GM12865 (cell line): ENCODE measurements at places on chromosomes 3 and 15.

- DNase-seq: no peak
These were observed 507 bp downstream of the DIPK2A start for GRCh38 chr3:143972155-143972504.

DNA sequence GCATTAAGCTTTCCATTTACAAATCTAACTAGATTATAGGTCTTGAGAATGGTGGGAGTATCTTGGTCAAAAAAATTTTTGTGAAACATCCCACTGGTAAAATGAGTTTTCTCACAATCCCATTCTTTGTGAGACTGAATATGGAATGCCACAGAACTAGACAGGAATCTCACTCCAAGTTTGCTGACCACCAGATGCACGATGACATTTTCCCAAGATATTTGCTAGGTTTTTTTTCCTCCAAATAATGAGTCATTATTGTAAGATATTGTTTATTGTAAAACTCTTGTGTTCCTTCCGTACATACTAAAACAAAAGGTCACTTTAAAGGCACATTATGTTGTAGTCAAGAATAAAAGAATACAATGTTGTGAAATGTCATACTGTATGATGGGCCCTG lies 53.9 kb downstream of the COPS2 start:
- DNase-seq: no peak

DNA sequence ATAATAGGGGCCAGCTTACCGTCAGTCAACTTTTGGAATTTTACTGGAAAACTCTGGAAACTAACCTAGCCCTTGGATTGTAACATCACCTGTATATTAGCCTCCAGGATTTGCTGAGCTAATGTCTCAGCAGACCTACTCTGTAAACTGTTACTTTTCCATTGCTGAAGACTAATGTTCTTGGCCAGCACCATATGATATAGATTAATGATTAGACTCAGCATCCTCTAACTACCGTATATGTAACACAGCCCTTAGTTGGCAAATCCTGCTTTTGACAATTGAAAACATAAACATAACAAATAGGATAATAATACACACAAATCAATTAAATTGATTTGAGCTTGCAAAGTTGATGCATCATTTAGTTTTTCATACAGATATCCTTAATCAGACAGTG lies 26.6 kb upstream of the GBE1 start:
- DNase-seq: no peak

- DNase-seq: peak; percentile 20
These were observed 162.1 kb downstream of the C3orf38 start for GRCh38 chr3:88311826-88312225.

- no peak for DNase-seq
These were observed 146.5 kb downstream of the MEGF11 start for GRCh38 chr15:66107070-66107469.

DNA sequence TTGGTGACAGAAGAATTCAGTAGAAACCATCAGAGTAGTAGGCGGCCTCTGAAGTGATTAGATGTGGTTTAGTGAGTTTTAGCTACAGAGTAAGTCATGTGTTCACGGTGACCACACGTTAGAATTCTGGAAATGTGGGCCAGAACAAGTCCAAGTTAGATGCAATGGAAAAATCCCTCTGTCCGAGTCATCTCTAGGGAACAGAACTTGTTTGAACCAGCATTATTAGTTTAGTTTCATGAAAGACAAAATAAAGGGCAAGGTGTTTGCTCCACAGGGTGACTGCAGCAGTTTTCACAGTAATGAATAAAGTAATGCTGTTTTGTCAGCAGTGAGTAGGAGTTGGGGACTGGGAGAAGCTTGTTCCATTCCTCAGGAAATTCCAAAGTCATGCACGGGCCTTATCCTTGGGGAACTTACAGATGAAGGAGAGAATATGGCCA lies 100.2 kb downstream of the CGNL1 start:
- DNase-seq: no peak

DNA sequence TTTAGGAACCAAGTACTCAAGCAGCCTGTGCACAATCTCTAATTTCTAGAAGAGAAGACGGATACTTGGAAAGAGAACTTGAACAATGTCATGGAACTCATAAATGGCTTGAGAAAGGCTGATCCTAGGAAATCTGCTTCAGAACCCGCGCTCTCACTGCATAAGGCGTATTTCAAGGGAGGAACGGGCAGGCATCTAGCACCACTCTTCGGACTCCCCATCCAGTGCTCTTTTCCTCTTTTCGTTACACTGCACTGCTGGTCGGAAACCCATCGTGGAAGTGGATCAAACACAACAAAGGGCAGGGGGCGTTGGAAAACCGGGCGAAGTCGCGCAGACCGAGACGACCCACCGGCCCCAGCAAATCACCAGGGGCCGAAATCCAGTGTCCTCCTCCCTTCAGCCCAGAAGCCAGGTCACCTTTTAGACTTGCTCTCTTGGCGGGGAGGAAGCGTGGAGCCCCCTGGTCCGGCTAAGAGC lies 539 bp upstream of the TLNRD1 start:
- DNase-seq: peak; percentile 22

DNA sequence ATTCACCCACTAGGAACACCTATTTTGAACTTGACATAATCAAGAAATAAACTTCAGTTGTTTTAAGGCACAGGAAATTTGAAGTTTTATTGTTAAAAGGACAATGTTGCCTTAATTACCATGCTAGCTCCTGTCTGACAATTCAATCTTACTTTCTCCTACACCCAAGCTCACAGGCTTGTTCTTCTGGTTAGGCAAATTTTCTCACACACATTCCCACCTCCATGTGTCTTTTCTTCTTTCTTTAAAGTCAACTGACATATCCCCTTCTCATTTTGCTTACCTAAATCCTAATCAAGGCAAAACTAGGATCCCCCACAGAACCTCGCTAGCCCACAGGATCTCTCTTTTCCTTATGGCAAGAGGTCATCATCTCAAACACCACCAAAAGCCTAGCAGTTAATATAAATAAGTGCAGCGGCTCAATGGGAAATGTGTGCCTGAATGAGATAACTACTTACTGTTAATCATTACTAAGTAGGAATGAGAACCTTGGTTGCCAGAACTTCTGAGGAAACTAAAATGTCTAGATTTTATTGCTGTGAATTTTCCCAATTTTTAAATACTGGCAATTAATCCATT lies 189.3 kb downstream of the PLCH1 start:
- no peak for DNase-seq

GRCh38 chr3:64595253-64595694 lies 92.5 kb downstream of the ADAMTS9 start:
- DNase-seq: no peak

GRCh38 chr3:73298243-73299183 lies 237.1 kb downstream of the EBLN2 start:
- no peak for DNase-seq

- no peak for DNase-seq
These were observed 269.7 kb upstream of the ATP10A start for GRCh38 chr15:26132811-26133210.

- no peak for DNase-seq
These were observed 109.5 kb downstream of the STAG1 start for GRCh38 chr3:136642711-136643110.

DNA sequence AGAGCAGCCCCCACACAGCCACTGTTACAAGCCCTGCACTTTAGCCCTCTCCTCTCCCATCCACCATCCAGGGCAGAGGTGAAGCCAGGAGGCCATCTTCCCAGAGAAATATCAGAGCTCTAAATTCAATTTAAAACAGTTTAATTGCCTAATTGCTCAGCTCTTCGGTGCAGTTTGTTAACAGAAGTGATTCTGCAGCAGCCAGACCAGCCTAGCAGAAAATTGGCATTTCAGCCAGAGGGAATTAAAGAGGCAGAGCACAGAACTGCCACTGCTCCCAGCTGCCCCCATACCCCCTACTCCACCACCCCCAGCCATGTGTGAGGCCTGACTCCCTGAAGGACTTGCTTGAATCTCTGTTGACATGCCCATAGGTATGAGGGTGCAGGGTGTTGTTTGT lies 38.5 kb downstream of the TPRA1 start:
- no peak for DNase-seq

GRCh38 chr15:70962084-70962483 lies 69.5 kb downstream of the LRRC49 start:
- DNase-seq: no peak

DNA sequence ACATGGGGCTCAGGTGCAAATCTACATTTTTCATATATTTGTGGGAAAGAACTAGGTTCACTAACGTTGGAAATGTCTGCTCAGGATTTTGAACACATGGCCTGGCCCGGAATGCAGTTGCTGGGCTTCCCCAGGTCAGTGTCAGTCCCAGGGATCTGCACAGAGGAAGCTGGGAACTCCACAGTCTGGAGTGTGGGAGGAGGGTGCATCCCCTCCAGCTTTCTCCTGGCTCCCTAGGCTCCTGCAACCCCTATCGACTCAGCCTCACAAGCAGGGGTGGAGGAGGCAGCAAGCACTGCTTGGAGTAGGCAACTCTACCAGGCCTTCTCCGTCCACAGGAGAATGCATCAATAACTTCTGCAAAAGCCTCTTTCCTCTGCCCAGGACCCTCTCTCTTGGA lies 30.1 kb upstream of the HCN4 start:
- DNase-seq: no peak

GRCh38 chr3:155242342-155242741 lies 51.1 kb downstream of the STRIT1 start:
- no peak for DNase-seq

- DNase-seq: no peak
These were observed 90.6 kb downstream of the LIPC start for GRCh38 chr15:58522391-58522790.

DNA sequence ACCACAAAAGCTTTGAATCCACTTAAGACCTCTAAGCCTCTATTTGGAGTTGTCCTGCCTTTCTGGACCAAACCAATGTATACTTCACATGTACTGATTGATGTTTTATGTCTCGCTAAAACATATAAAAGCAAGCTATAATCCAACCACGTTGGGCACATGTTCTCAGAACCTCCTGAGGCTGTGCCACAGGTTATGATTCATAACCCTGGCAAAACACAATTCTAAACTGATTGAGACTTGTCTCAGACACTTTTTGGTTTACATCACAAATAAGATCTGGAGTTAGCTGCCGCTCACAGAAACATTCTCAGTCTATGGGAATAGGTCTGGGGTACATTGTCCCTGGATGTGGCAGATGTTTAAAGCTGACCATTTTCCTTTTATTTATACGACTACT lies 53.4 kb upstream of the EPHA6 start:
- DNase-seq: no peak

DNA sequence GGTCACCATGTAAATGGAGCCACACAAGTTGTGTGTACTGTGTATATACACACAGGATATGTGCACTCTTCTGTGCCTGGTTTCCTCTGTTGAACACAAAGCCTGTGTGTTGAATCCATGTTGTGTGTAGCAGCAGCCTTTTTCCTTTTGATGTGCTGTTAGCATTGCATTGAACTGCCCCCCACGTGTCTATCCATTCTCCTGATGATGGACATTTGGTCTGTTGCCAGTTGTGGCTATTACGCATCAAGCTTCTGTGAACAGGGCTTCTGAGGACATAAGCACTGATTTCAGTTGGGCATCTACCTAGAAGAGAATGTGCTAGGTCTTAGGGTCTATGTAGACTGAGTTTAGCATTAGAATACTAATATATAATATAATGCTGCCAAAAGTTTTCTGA lies 77.4 kb downstream of the LSM3 start:
- DNase-seq: no peak

DNA sequence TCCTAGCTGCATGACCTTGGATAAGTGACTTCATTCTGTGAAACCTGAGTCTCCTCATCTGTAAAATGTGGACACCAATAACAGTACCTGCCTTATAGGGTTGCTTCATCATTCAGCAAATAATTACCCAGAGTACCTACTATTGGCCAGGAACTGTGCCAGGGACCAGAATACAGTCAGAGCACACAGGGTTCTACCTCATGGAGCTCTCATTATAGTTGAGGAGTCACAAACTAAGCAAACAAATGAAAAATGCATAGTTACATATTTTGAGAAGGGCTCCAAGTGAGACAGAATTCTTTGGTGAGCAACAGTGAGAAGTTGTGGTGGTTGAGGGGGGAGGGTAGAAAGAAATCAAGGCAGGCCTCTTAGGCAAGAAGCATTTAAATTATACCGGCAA lies 308.6 kb upstream of the WNT5A start:
- no peak for DNase-seq

GRCh38 chr3:116322750-116323375 lies 122.4 kb downstream of the LSAMP start:
- no peak for DNase-seq

DNA sequence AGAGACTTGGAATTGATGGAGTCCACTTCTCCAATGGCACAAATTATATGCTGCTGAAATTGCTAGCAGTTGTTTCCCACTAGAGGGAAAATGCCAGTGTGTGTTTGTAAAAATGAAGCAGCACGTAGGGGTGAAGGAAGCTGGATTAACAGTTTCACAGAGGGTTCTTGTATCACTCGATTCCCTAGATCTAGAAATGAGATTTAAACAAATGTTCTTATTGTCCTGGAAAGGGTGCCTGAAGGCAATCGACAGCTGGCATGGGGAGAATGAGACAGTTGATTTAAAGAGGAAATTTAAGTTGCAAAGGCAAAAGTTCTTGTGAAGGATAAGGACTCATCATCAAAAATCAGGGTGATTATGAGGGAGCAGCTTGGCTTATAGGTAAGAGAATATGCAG lies 234.8 kb upstream of the ARPP21 start:
- DNase-seq: no peak

- no peak for DNase-seq
These were observed 107.3 kb upstream of the PTPRG start for GRCh38 chr3:61454006-61454585.

DNA sequence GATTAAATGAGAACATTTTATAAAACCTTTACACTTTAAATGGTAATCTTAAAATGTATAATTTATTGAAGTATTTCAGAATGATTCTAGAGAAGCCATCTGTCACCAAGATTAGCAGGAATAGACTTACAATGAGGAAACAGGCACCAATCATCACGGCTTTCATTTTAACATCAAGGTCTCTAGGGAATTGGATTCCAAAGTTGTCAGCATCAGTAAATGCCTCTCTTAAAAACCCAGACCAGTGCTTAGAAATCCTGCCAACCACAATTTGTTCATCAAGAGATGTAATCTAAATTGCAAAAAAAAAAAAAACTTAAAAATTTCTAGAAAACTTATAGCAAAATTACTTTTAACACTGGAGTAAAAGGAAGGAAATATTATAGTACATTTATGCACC lies 20.3 kb downstream of the PLSCR2 start:
- no peak for DNase-seq

GRCh38 chr3:100928638-100929428 lies 64.4 kb downstream of the ABI3BP start:
- DNase-seq: no peak

DNA sequence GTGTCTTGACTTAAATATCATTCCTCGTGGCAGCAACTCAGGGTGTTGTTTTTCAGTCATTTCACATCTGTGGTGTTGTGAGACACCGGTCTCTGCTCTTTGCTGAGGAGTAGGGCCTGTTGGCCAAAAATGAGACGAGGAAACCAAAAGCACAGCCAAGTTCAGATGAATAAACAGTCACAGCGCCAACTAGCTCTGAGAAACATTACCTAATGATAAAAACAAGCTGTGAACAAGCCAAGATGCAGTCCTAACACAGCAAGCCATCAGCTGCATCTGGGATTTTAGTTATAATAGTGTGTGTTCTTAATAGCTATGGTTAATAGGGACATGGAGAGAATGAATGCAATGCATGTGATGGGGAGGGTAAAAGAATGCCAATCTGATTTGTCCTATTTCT lies 843.4 kb upstream of the DPPA4 start:
- no peak for DNase-seq
